Tibial artery (tissue), 4 donors: ENCODE measurements at places on chromosomes 16 and 17.
A peak's percentile ranks its signal among the peaks of the same experiment; 100 is the strongest.

DNA sequence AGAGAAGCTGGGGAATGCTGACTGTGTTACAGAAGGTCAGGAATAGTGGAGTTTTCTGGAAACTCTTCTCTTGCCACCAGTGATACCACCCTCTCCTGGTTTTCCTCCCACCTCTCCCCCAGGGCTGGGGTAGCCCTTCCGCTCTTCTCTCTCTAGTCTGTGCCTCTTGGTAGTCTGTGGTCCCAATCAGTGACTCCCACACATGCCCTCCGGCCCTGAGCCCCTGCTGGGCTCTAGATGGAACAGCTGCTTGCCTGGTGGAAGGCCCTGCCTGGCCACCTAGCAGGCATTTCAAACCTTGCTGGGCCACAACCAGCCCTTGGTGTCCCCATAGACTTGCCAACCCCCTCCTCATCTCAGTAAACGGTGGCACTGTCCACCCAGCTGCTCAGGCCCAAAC is 15.2 kb upstream of the MTSS2 start:
- no peak for DNase-seq

DNA sequence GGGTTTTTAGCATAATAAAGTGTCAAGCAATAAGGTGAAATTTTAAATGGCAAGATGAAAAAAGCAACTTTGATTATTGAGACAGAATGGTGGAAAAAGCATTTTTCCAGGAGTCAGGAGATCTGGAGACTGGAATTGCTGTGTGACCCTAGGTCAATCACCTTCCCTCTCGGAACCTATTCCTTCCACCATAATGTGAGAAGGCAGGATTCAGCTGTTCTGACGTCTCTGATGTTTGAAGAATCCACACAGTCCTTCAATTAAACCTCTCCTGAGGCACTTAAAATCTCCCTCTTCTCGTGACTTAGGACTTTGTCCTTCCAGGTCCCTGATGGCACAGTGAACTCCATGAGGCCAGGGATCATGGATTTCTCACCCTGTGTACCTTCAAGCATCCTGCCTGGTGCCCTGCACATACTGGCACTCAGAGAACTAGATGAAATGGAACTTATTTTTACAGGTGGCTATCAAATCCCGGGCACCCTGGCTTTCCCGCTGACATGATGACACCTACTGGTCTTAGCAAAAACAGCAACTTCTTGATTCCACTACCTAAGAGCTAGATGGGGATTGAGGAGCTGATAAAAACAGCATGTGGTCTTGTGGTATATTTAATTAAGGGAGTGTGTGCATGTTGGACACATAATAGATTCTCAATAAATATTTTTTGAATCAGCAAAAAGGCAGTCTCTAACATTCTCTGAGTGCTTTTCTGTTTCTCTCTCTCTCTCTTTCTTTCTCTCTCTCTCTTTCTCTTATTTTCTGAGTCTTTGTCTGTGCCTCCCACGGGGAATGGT is 2.3 kb upstream of the CCDC182 start:
- no peak for DNase-seq

GRCh38 chr17:47735536-47736011 is 2.5 kb downstream of the TBX21 start:
- DNase-seq: no peak

DNA sequence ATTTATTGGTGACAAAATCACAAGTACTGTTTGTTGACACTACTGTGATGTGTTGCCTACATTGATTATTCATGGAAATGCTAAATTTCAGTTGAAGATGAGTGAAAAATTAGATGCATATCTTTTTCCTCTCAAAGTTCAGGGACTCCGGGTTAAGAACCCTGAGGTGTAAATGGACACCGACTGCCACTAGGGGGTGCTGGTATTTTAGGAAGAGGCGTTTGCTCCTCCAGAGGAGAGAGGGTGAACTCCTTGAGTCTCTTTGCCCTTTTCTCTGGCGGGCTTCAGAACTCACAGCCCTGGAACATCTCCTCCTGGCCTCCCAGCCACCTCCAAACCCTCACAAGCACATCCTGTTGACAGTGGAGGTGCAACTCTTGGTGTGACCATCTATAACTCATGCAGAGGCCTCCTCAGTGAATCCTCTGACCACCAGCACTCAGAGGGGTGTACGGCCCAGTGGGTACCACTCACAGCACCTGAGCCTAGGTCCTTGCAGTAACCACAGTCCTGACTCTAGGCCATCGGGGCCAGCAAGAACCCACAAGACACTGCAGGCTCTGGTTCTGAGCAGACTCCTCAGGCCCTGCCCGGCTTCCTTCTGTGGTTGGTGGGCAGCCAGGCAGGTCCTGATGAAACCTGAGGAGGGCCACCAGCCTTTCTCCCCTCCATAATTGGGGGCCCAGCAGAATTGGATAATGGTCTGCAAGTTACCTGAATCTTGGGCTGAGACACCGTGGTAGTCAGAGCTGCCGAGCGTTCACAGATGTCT is 26.2 kb upstream of the PIK3R5 start:
- peak; percentile 64 for DNase-seq

DNA sequence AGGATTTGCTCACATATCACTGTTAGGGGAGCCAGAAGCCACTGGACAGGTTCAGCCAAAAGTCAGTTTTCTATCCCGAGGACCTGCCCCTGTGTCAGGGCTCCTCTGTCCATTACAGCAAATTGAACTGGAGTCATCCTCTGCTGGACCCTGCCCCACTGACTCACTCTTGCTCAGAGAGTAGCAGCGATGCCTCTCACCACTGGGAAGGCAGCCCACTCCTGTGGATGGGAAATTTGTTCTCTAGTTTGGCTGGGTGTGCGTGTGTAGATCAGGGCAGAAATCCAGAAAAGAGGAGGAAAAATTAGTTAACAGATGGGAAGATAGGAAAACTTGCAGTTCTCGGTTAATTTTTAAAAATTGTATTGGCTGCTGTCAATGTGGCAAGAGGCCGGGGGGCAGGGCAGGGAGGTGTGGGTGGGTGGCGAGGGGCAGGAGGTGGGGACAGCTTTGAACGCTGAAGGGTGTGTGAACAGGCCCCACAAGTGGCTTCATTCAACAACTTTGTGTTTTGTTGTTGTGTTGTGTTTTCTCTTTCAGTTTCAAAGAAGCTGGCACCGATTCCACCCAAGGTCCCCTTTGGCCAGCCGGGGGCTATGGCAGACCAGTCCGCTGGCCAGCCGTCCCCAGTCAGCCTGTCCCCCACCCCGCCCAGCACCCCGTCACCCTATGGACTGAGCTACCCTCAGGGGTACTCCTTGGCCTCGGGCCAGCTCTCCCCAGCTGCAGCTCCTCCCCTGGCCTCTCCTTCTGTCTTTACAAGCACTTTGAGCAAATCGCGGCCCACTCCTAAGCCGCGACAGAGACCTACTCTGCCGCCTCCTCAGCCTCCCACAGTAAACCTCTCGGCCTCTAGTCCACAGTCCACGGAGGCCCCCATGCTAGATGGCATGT is 33.6 kb downstream of the ELAC2 start:
- peak; percentile 84 for DNase-seq

- peak; percentile 96 for DNase-seq
Observed at GRCh38 chr17:42677921-42678781, 1.4 kb upstream of the PLEKHH3 start.

DNA sequence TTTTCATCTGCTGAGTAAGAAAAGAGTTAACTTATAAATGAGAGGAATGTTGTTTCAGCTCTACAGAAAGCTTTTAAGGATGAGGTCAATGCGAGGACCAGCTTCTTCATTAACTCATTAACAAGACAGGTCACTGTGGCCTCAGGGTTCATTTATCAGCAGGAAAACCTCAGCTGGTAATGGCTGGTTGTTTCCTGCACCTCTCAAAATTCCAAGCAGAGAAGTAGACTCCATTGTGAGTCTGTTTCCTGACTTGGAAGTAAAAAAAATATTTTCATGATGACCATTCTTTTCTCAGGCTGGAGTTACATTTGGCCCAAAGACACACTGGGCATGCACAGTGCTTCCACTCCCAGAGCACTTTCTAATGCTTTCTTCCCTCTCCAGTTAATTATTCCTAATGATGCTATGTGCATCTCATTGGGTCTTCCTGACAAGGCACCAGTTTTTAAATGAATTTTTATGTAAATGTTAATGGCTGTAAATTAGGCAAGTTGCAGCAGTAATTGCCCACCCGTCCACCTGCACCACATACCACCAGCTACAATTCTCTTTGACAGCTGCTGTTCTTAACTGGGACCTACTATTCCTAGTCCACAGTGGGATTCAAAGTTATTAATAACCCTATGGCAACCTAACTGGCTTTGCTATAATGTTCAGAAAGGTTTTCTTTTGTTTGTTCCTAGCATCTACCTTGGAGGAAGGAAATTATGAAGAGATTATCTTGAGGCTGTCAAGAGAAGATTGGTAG is 89.5 kb upstream of the BCAR1 start:
- no peak for DNase-seq

- DNase-seq: no peak
Observed at GRCh38 chr16:51056331-51056730, 94.7 kb downstream of the SALL1 start.

GRCh38 chr16:30519120-30520049 is 7.0 kb downstream of the ZNF768 start:
- no peak for DNase-seq

DNA sequence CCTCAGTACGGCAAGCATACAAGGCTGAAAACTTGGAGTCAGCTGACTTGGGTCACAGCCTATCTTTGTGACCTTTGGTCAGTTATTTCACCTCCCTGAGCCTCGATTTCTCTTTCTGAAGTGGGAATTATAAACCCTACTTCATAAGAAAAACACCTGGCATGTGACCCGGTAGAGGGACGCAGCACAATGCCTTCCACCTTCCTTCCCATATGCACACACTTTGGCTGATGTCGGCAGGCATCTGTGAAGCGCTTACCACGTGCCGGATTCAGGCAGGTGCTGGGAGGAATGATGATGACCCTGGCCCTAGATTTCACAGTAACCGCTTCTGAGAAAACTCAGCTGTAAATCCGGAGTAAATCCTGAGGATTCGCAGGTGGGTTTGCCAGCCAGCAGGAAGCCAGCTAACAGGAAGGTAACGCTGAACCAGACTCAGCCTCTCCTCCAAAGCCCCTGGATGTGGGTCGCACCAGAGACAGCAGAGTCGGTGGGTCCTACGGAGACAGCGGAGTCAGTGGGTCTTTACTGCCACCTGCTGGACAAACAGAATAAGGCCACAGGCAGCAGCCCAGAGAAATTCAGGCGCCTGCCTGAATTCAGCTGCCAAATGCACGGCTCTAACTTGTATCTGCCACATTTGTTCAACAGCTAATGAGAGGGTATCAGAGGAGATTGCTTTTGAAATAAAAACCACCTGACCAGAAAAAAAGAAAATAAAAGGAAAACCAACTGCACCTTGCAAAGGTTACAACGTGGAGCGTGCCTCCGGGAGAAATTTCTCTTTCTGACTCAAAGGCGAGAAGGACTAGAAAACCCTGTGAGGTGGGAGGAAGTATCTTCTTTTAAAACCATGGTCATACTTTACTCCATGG is 16.6 kb downstream of the COPRS start:
- peak; percentile 83 for DNase-seq

- no peak for DNase-seq
Observed at GRCh38 chr17:1865252-1866037, 35.6 kb downstream of the RPA1 start.

GRCh38 chr17:46191322-46192188 is 1.7 kb downstream of the KANSL1 start:
- DNase-seq: peak; percentile 67

GRCh38 chr16:58128711-58129096 is 477 bp downstream of the CFAP20 start:
- no peak for DNase-seq

GRCh38 chr16:80372341-80372740 is 168.5 kb upstream of the DYNLRB2 start:
- no peak for DNase-seq

- peak; percentile 58 for DNase-seq
Observed at GRCh38 chr17:28227316-28228108, 91.5 kb upstream of the TMEM97 start.

DNA sequence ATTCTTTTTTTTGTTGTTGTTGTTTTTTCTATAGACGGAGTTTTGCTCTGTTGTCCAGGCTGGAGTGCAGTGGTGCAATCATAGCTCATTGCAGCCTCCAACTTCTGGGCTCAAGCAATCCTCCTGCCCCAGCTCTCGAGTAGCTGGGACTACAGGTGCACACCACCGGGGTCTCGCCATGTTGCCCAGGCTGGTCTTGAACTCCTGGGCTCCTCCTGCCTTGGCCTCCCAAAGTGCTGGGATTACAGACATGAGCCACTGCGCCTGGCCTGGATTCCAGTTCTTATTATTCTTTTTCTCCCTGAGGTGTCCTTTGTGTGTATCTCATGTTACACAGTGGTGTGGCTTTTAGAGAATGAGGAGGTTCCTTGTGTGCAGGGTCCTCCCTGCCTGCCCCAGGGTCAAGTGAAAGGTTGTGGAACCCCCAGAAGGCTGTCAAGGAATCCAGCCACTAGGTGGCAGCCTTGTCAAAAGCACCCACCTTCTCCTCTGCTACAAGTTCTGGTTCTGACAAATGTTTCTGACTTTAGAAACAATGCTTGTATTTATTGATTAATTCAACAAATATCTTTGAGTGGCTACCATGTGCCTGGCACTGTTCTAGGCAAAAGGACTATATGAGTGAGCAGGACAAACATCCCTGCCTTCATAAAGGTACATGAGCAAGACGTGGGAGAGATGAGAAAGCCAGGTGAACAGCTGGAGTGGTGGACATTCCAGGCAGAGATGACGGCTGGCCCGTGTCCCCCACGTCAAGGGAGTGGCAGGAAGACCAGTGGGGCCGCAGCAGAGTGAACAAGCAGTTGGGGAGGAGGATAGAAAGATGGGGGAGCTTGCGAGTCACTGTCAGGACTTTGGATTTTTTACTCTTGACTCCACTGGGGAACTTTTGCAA is 112.4 kb downstream of the SPECC1 start:
- DNase-seq: peak; percentile 58

DNA sequence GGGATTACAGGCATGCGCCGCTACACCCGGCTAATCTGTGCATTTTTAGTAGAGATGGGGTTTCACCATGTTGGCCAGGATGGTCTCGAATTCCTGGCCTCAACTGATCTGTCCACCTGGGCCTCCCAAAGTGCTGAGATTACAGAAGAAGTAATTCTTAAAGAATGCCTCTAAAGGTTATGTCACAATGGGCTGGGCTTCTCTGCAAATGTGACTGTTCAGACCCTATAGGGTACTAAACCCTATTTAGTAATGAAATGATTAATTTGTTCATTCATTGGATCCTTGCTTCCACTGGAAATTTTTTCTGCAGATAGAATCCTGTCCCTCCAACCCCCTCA is 108.8 kb upstream of the CORO6 start:
- DNase-seq: no peak

- DNase-seq: peak; percentile 74
Observed at GRCh38 chr17:50210240-50211225, 9.1 kb upstream of the COL1A1 start.

GRCh38 chr16:76755496-76755895 is 435.5 kb upstream of the MON1B start:
- no peak for DNase-seq

- DNase-seq: peak; percentile 79
Observed at GRCh38 chr17:41666708-41667279, 21.9 kb upstream of the EIF1 start.

GRCh38 chr17:76327696-76328095 is 19.6 kb upstream of the QRICH2 start:
- no peak for DNase-seq

DNA sequence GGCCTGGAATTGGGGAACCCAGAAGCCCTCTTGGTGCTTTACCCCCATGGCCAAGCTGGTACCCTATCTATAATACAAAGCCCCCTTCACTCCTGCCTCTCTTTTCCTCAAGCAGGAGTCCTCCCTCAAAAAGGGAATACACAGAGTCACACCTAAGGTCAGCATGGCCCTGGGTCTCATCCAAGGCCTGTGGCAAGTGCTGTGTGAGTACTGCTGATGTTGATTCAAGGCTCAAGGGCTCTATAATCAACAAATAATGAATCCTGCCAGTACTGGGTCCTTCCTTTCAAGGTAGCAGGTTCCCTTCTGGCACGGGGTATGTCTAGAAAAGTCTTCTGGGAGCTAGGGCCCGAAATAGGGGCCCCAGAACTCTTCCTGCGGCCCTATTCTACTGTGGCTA is 187.3 kb downstream of the CYB561 start:
- DNase-seq: no peak
